Effector memory CD4-positive, alpha-beta T cell (primary cell): ENCODE measurements at places on chromosomes 1 and 21.

- H3K36me3 ChIP-seq, result peaks cover 7% of the 10 kb centered on the region
- no peak overlapping the region for H3K4me3 ChIP-seq
- no peak for DNase-seq
- no peaks in the 10 kb centered on the region for H3K4me1 ChIP-seq
These were observed 61.5 kb downstream of the ADARB1 start for GRCh38 chr21:45135868-45136267.

DNA sequence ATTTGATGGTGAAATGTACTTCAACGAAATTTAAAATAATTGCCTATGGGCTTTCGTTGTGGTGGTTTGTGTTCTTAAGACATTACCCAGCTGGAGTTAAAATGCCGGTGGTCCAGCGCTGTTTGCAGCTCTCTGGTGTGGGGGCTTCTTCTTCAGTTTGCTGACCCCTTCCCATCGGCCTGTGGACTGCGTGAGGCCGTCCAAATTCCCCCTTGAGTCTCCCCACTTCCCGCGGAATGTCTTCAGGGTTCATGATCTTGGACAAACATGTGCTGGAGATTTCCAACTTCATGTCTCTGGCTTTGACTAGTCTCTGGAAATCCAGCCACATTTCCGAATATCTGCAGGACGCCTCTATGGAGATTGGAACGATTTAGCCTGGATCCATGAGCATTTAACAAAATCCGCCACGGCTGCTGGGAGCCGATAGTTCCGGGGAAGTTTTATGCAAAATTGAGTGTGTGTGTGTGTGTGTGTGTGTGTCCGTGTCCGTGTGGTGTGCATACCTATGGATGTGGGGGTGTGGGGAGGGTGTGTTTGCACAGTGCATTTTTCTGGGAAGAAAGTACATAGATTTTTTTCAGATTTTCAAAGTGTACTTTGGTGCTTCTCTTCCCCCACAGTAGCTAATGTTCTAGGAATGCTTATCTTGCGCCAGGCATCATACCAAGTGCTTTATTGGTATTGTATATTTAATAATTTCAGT lies 117.2 kb downstream of the PCP4 start:
- H3K27ac ChIP-seq, result no peak overlapping the region
- DNase-seq, result no peak
- no peak overlapping the region for H3K4me3 ChIP-seq
- no peaks in the 10 kb centered on the region for H3K36me3 ChIP-seq
- H3K4me1 ChIP-seq, result no peaks in the 10 kb centered on the region

DNA sequence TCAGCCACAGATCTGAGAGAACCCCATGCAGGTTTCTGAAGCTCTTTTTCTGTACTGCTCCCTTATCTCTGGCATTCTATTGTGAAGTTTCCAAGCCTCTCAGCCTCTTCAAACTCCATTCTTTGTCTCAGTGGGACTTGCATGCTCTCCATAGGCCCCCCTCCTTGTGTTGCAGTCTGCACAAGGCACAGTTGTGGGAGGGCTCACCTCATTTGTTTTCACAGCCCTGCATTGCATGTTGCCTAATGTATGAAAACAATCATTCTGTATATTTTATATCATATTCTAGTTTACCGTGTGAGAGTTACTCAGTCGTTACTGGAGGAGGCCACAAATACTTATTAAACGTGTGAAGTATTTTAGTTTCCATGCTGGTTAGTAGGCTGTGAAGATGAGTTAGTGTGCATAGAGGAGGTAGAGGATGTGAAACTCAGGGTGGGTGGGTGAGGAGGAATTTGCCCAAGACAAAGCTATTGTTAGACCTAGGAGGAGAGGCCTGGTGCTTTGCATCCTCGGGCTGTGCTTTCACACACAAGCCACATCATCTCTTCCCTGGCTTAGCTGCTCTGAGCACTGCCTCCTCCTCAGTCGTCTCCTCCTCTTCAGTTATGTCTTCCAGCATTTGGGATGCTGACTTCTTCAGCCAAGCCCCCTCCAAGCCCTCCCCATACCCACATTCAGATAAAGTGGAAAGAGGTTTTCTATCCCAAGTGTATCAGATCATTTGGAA lies 7.8 kb upstream of the CHI3L2 start:
- H3K27ac ChIP-seq, result peak overlapping the region; percentile 72
- peaks cover 78% of the 10 kb centered on the region for H3K4me1 ChIP-seq
- no peaks in the 10 kb centered on the region for H3K36me3 ChIP-seq
- no peak for DNase-seq

DNA sequence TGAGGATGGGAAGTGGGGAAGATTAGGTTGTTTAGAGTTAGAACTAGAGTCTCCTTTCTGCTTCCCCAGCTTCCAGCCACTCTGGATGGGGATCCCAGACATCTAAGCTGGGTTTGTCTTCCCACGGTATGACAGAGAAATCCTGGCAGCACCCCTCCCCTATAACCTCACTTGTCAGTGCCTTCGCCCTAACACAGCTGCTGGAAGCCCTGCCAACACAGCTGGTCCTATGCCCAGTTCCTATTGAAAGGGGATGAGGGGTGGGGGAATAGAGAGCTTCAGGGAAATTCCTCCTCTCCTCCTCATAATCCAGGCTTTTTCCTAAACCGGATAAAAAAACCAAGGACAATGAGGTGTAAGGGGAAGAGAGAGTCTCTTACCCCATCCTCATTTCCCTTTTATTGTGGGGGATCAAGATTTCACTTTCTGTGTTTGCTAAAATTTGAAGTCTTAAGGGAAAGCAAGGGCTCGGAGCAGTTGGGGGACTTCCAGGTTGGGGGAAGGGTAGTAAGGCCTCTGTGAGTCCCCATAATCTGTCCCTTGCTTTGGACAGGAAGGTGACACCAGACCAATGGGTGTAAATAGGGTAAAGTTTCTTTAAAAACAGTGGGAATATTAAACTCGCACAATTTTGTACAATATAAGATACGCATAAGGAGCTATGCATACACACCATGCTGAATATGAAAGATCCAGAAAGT lies 590 bp downstream of the TMOD4 start:
- DNase-seq, result no peak
- no peak overlapping the region for H3K4me3 ChIP-seq
- H3K4me1 ChIP-seq, result no peaks in the 10 kb centered on the region

DNA sequence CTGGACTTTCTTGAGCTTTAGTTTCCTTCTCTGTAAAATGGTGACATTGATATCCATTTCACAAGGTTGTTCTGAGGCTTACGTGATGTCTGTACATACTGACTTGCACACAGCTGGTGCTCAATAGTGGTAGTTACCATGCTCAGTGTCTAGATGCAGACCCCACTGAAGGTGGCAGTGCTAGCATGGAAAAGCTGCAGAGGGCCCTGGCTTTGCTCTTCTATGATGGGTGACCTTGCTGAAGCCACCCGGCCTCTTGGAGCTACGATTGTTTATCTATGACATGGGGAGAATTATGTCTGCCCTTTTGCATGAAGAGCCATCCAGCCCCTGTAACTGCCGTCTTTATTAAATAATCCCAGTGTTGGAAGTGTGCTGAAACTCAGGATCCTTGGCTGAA lies 131.8 kb downstream of the PLXNA2 start:
- no peak overlapping the region for H3K4me3 ChIP-seq
- H3K36me3 ChIP-seq, result no peaks in the 10 kb centered on the region
- DNase-seq, result no peak
- H3K27me3 ChIP-seq, result no peaks in the 10 kb centered on the region
- H3K4me1 ChIP-seq, result no peaks in the 10 kb centered on the region
- no peak overlapping the region for H3K27ac ChIP-seq

DNA sequence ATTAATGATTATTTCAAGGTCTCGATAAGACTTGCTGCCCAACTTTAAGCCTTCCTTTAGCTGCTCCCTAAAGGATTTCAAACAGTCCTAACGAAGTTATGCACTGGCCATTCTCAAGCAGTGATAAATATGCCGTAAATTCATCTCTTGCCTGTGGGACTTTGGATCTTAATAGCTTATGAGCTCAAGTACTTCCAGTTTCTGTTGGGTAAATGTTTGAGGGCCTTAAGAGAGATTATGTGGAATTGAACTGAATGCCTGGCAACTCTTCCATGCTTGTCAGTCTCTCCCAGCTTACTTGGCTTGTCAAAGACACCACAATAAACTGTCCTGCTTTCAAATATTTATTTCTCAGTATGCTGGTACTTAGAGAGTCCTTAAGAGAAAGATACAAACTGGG lies 3.5 kb upstream of the OR10J4 start:
- H3K4me1 ChIP-seq, result no peaks in the 10 kb centered on the region
- no peak overlapping the region for H3K27ac ChIP-seq
- no peaks in the 10 kb centered on the region for H3K36me3 ChIP-seq
- DNase-seq, result no peak

DNA sequence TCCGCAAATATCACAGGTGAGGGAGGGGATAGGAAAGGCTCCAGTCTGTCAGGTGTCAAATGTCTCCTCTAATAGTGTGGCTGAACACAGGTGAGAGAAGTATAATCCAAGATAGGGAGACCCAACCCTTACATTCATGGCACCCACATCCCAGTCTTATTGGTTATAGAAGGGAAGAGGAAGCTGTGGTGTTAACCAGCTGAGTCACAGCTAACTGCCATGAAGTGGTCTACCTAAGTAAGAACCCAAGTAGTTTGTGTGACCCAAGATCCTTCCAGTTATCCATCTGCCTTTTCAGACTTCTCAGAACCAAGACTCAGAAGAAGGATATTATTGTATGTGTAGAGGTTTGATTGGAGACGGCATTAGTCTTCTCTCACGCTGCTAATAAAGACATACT lies 37.1 kb downstream of the DDAH1 start:
- no peaks in the 10 kb centered on the region for H3K4me1 ChIP-seq
- H3K27me3 ChIP-seq, result no peaks in the 10 kb centered on the region
- H3K36me3 ChIP-seq, result no peaks in the 10 kb centered on the region
- no peak for DNase-seq
- H3K27ac ChIP-seq, result no peak overlapping the region

DNA sequence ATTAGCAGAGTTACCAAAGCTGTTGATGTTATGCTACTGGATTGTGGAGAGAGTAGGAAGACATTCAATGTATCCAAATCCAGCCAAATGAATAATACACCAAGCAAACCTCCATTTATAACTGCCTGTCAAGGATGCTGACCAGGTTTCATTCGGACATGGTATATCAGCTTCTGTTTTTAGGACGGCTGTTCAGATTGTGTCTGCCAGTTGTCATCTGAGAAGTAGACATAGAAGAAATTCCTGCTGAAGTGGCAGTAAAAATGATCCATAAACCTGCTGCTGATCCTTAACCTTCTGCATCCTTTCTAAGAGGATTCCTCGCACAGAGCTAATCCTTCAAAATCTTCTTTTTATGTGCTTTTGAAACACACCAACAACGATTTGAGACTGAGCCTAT lies 663.6 kb upstream of the PLXNA2 start:
- DNase-seq, result no peak
- no peak overlapping the region for H3K4me3 ChIP-seq
- no peak overlapping the region for H3K27ac ChIP-seq
- no peaks in the 10 kb centered on the region for H3K4me1 ChIP-seq
- H3K36me3 ChIP-seq, result no peaks in the 10 kb centered on the region
- H3K27me3 ChIP-seq, result no peaks in the 10 kb centered on the region

GRCh38 chr1:21157054-21157453 lies 19.6 kb downstream of the EIF4G3 start:
- no peak overlapping the region for H3K4me3 ChIP-seq
- H3K36me3 ChIP-seq, result no peaks in the 10 kb centered on the region
- no peak overlapping the region for H3K27ac ChIP-seq
- no peak for DNase-seq

DNA sequence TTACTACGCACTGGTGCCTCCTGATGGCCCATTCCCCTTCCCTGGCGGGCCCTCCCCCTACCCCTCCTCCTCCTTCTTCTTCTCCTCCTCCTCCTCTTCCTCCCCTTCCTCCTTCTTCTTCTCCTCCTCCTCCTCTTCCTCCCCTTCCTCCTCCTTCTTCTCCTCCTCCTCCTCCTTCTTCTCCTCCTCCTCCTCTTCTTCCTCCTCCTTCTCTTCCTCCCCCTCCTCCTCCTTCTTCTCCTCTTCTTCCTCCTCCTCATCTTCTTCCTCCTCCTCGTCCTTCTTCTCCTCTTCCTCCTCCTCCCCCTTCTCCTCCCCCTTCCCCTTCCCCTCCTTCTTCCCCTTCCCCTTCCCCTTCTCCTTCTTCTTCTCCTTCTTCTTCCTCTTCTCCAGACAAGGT lies 64.7 kb upstream of the COG2 start:
- no peaks in the 10 kb centered on the region for H3K4me1 ChIP-seq
- no peak overlapping the region for H3K4me3 ChIP-seq
- no peak for DNase-seq
- H3K36me3 ChIP-seq, result no peaks in the 10 kb centered on the region

- H3K27ac ChIP-seq, result no peak overlapping the region
- H3K27me3 ChIP-seq, result no peaks in the 10 kb centered on the region
- H3K4me3 ChIP-seq, result no peak overlapping the region
- H3K4me1 ChIP-seq, result no peaks in the 10 kb centered on the region
These were observed 21.1 kb downstream of the CRYAA start for GRCh38 chr21:43189936-43190335.

GRCh38 chr1:200869753-200870391 lies 2.9 kb upstream of the GPR25 start:
- H3K27me3 ChIP-seq, result no peaks in the 10 kb centered on the region
- H3K27ac ChIP-seq, result peak overlapping the region; percentile 59
- H3K4me1 ChIP-seq, result peaks cover 42% of the 10 kb centered on the region
- DNase-seq, result no peak

DNA sequence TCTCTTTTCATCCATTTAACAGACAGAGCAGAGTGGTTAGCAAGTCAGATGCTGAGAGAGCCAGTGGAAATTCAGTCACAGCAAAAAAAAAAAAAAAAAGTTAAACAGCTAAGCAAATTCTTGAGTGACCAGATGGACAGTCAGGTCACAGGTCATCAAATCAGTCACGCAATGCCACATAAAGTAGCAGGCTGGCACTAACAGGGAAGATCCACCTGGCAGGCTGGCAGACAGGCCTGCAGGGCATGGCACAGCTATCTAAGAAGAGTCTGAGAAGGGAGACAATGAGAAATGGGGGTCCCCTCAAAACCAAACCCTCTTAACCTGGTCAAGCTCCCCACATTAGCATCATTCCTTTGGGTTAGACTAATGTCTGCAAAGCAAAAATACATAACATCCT lies 371.9 kb downstream of the TTLL7 start:
- no peak for DNase-seq
- H3K36me3 ChIP-seq, result no peaks in the 10 kb centered on the region
- no peaks in the 10 kb centered on the region for H3K27me3 ChIP-seq
- H3K4me3 ChIP-seq, result no peak overlapping the region
- no peaks in the 10 kb centered on the region for H3K4me1 ChIP-seq

DNA sequence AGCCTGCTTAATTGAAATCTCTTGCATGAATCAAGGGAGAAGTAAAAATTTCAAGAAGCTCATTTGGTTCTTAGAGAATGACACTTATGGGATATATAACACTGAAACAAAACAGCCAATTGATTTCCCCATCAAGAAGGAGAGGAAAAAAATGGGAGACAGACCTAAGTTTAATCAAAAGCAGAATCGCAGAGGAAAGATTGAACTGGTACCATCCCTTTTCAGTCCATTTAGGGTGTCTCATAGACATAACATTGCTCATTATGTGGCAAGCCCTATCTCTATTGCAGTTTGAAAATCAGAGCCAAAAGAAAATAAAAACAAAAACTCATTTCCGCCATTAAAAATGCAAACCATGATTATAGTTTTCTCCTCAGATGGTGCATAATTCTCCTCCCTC lies 119.6 kb downstream of the AK5 start:
- no peaks in the 10 kb centered on the region for H3K36me3 ChIP-seq
- no peak for DNase-seq
- H3K4me3 ChIP-seq, result no peak overlapping the region
- no peaks in the 10 kb centered on the region for H3K4me1 ChIP-seq

- no peak for DNase-seq
- no peak overlapping the region for H3K27ac ChIP-seq
- no peaks in the 10 kb centered on the region for H3K27me3 ChIP-seq
- peaks cover 13% of the 10 kb centered on the region for H3K36me3 ChIP-seq
These were observed 25.1 kb upstream of the NUF2 start for GRCh38 chr1:163296504-163297263.

GRCh38 chr1:1910033-1910465 lies 5.0 kb upstream of the CALML6 start:
- no peaks in the 10 kb centered on the region for H3K27me3 ChIP-seq
- no peak overlapping the region for H3K4me3 ChIP-seq
- H3K4me1 ChIP-seq, result peaks cover 9% of the 10 kb centered on the region
- H3K36me3 ChIP-seq, result no peaks in the 10 kb centered on the region
